PC-3 (cell line): ENCODE measurements at places on chromosomes 3 and 15. TPM values are rescaled to one million over a fixed set of nuclear protein-coding genes. Genes with fewer than 3 reads are reported as not detected.

- H3K27me3 ChIP-seq: no peaks in the 10 kb centered on the region
- H3K27ac ChIP-seq: peak overlapping the region; percentile 65
- H3K36me3 ChIP-seq: no peaks in the 10 kb centered on the region
- peaks cover 45% of the 10 kb centered on the region for H3K4me1 ChIP-seq
- peak; percentile 99 for DNase-seq
- H3K4me3 ChIP-seq: 0 out of 2 replicates have a peak overlapping the region, but pooled peaks have one; percentile 0
Observed at GRCh38 chr3:101036213-101036618, 43.0 kb upstream of the ABI3BP start.

DNA sequence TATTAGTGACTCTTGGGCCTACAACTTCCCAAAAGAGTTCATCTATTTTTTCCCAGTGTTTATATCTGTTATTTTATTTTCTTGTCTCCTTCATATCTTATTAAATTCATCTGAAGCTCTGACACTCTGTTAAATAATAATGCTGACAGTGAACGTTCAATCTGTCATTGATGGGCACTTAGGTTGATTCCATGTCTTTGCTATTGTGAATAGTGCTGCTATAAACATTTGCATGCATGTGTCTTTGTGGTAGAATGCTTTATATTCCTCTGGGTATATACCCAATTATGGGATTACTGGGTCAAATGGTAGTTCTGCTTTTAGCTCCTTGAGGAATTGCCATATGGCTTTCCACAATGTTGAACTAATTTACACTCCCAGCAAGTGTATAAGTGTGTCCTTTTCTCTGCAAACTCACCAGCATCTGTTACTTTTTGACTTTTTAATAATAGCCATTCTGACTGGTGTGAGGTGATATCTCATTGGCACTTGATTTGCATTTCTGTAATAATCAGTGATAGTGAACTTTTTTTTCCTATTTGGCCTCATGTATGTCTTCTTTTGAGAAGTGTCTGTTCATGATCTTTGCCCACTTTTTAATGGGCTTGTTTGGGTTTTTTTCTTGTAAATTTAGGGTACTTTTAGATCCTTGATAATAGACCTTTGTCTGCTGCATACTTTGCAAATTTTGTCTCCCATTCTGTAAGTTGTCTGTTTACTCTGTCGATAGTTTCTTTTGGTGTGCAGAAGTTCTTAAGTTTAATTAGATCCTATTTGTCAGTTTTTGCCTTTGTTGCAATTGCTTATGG is 122.5 kb downstream of the LEKR1 start:
- no peaks in the 10 kb centered on the region for H3K27me3 ChIP-seq
- H3K36me3 ChIP-seq: no peaks in the 10 kb centered on the region
- H3K27ac ChIP-seq: no peak overlapping the region
- no peaks in the 10 kb centered on the region for H3K4me1 ChIP-seq
- no peak for DNase-seq

GRCh38 chr3:70400194-70400593 is 87.8 kb upstream of the MDFIC2 start:
- H3K4me3 ChIP-seq: no peak overlapping the region
- no peak overlapping the region for H3K27ac ChIP-seq
- no peaks in the 10 kb centered on the region for H3K4me1 ChIP-seq
- DNase-seq: no peak
- no peaks in the 10 kb centered on the region for H3K27me3 ChIP-seq

DNA sequence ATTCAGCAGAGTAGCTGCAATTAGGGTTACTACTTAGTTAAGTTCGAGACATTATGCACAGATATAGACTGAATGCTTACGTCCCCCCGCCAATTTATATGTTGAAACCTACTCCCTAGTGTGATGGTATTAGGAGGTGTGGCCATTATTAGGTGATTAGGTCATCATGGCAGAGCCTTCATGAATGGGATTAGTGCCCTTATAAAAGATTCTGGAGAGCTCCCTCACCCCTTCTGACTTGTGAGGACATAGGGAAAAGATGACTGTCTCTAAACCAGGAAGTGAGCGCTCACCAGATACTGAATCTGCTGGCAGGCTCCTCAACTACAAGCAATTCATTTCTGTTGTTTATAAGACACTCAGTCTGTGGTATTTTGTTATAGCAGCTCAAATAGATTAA is 25.6 kb upstream of the TEX9 start:
- H3K36me3 ChIP-seq: no peaks in the 10 kb centered on the region
- H3K27me3 ChIP-seq: no peaks in the 10 kb centered on the region
- no peak overlapping the region for H3K4me3 ChIP-seq
- no peaks in the 10 kb centered on the region for H3K4me1 ChIP-seq
- peak; percentile 18 for DNase-seq
- H3K27ac ChIP-seq: no peak overlapping the region

DNA sequence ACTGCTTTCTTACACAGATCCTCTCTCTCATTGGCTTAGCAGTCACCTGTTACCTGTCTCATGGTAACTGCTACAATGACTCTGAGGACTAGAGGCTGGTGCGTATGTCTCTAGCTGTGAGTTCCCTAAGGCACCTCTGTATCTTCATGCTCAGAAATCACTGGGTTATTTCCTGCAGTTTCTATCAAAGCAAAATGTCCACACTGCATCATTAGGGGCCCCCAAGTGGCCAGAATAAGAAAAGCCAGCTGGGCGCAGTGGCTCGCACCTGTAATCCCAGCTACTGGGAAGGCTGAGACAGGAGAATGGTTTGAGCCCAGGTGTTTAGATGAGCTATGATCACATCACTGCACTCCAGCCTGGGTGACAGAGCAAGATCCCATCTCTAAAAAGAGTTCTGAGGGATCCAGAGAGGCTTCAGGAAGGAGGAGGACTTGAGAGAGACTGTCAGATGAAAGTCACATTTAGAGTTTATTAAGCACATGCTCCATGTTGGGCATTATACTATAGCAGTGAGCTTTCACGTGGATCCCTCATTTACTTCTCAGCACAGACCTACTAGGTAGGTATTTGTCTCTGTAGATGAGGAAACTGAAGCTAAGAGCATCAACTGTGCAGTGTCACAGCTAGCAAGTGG is 2.3 kb upstream of the VPS18 start:
- peak; percentile 81 for DNase-seq
- peaks cover 16% of the 10 kb centered on the region for H3K4me1 ChIP-seq
- H3K36me3 ChIP-seq: 0 out of 2 replicates have a peak, but pooled peaks cover 4% of the 10 kb centered on the region
- no peak overlapping the region for H3K27ac ChIP-seq
- H3K27me3 ChIP-seq: no peaks in the 10 kb centered on the region

- peaks cover 41% of the 10 kb centered on the region for H3K27me3 ChIP-seq
- DNase-seq: no peak
- no peaks in the 10 kb centered on the region for H3K36me3 ChIP-seq
- no peak overlapping the region for H3K4me3 ChIP-seq
Observed at GRCh38 chr15:38514601-38515000, 50.0 kb downstream of the RASGRP1 start.

DNA sequence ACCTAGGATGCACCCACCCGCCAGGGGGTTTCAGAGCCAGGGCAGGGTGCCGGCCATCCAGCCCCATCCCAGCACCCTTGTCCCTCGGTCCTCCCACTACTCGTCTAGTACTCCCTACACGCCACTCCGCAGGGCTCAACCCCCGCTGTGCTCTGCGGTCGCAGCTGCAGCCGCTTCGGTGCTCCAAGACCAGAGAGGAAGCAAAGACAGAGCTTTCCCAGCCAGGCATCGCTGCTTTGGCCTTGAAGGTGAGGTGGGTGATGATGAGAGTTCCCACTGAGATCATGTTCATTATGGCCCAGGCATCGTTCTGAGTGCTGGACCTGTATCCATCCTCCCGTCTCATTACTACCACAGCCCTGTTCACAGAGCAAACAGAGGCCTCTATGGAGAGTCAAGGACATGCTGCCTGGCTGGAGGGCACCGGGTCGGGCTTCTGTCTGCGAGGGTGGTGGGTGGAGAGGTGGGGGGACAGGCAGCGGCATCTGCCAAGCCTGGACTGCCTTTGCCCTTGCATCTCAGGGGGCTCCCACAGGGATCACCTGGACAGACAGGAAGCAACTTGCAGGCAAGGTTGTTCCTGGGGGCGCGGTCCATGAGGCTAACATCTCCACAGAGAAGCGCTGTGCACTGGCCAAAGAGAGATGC is 66.9 kb downstream of the KLF13 start:
- H3K27ac ChIP-seq: no peak overlapping the region
- no peaks in the 10 kb centered on the region for H3K36me3 ChIP-seq
- peaks cover 23% of the 10 kb centered on the region; the same call in 1 of the 2 replicates for H3K4me1 ChIP-seq
- no peak overlapping the region for H3K4me3 ChIP-seq
- peaks cover 3% of the 10 kb centered on the region; the same call in 1 of the 2 replicates for H3K27me3 ChIP-seq
- no peak for DNase-seq

The DNAJA4 gene
- 1.3 and 5.4 TPM in 2 replicates for total RNA-seq

The TBC1D2B gene
- 12.6 and 19.0 TPM in 2 replicates for total RNA-seq

The BCL6 gene
- 7.7 and 11.8 TPM in 2 replicates for total RNA-seq

The PAQR5 gene
- total RNA-seq: 12.2 and 16.5 TPM in 2 replicates

The TUBGCP5 gene
- total RNA-seq: 33.4 and 63.0 TPM in 2 replicates

The KLHL40 gene
- not detected in 2 replicates for total RNA-seq

The SMAD3 gene
- total RNA-seq: 75.6 and 86.4 TPM in 2 replicates
